OCI-M1 (cell line): ENCODE measurements at places on chromosomes 13 and 19.

- DNase-seq, result peak; percentile 26
Observed at GRCh38 chr13:69585656-69586055, 522.0 kb upstream of the ATXN8OS start.

DNA sequence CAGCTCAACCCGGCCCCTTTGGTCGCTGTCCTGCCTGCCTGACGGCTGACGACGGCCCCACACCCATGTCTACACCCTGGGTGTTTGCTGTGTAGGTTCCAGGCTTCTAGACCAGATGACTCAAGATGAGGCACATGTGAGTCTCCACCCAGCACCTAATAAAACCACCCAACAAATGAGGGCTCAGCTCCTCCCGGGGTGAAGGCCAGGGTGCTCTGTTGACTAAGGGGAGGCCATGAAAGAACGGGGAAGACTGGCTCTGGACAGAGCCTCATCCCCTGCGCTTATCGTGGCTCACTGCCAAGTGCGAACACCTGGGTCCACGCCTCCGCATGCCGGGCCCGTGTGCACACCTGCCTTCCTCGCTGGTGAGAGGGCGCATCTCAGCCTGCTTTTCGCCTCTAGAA lies 39.6 kb downstream of the COL4A2 start:
- DNase-seq, result no peak

DNA sequence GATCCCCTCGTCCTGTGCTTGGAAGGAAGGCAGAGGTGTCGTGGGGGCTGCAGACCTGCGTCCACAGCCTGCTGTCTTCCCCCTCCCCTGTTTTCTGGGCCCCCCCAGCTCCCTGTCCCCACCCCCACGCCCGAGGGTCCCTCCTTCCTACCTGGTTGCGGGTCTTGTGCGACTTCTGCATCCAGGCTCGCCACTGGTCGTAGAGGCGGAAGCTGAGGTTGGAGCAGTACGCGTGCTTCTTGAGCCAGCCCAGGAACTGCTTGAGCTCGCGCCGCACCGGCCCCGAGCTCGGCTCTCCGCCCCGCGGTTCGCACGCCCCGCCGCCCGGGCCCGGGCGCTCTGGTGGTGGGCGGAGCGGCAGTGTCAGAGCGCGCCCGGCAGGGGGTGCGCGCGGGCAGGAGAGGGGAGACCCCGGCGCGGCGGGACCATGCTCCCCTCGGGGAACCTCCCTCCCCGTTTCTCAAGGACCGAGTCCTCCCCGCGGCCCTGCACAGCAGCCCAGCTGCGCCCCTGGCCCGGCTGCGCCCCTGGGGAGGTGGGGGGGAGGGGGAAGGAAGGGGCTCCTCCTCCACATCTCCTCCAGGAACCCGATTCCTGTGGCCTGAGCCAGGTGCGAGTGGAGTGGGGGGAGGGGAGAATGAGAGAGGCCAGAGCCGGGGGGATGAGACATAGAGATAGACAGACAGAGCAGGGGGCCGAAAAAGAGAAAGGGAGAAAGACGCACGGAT lies 5.7 kb downstream of the REX1BD start:
- peak; percentile 87 for DNase-seq

- DNase-seq, result peak; percentile 76
Observed at GRCh38 chr13:61415058-61415721, 459 bp downstream of the PCDH20 start.

DNA sequence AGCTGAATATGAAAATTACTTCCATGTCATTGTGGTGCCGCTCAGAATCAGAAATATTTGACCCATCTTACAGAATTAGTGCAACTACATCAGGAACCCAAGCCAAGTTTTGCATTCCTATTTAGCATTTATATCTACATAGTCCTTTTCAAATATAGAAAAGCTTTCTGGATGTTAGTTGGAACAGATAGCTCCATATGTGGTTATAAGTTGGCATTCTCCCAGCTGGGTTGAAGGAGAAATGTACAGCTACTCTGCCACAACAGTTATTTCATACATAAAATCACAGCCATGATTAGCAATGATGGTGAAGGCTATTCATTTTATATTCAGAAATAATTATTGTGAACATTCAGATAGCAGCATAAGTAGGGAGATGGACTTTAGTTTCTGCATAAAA lies 28.2 kb downstream of the HPN start:
- DNase-seq, result no peak

DNA sequence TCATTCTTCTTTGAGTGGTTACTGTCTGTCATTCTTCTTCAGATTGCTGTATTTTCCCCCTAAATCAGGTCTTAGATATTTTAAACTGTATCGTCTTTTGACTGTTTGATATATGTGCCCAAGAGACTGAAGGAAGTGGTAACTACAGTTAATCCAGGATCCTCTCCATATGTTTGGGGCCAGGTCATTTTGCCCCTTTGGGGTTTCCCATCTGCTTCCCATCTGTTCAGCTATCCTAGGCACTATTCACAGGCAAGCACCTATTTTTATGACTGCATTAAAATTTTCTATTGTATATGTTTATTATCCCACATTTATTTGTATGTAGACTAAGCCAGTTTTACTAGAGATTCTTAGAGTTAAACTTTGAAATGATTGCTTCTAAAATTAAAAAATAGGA lies 244.2 kb downstream of the PCCA start:
- DNase-seq, result no peak

DNA sequence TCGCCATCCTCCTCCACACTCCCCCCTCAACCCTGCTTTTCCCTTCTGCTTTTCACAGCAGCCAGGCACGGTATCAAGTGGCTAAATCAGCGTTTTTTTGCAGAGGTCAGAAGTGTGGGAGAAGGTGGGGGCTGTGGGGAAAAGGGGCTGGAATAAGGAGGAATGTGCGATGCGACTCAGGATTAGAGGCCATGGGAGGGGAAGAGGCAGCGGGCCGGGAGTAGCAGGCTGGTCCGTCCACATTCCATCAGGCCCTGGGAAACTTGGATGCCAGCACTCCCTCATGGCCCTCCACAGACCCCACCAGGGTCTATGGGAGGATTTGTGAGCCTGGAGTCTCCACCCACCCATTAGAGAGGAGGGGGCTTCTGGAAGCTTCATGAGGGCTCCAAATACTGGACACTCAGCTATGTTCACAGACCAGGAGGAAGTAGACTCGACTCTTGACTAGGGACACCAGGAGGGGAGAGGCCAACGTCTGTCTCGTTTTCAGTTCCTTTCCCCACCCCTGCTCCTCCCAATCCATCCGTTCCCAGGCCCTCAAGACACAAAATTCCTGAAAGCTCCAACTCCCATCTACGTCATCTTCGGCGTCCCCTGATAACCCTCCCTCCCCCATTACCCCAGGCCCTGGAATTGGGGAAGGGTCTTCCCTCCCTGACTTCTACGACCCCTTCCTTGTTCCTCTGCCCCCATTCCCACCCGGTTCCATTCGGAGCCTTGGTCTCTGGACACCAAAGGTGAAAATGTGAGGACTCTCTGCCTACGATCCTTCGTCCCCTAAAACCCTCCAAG lies 3.3 kb upstream of the KCNC3 start:
- DNase-seq, result peak; percentile 12

DNA sequence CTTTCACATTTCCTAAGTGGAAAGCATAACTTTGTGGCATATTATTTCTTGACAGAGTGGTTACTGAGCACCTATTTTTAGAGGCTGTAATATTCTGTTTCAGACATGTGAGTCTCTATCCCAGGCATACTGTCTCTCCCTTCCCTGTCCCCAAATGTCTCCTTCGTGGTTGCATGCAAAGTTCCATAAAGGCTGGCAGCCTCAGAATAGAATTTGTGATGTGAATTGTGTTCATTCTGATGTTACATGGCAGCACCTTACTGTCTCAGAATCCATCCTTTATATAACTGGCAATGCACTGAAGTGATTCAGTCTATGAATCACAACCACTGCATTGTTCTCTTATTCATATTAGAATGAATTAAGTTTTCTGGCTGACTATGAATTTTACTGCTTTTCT lies 89.0 kb upstream of the SLC7A1 start:
- DNase-seq, result no peak

- DNase-seq, result no peak
Observed at GRCh38 chr19:6590827-6591319, at the start of gene CD70. CD70 (minus strand) TSS chr19:6591150; CDS start chr19:6591002, 148 bp downstream.

DNA sequence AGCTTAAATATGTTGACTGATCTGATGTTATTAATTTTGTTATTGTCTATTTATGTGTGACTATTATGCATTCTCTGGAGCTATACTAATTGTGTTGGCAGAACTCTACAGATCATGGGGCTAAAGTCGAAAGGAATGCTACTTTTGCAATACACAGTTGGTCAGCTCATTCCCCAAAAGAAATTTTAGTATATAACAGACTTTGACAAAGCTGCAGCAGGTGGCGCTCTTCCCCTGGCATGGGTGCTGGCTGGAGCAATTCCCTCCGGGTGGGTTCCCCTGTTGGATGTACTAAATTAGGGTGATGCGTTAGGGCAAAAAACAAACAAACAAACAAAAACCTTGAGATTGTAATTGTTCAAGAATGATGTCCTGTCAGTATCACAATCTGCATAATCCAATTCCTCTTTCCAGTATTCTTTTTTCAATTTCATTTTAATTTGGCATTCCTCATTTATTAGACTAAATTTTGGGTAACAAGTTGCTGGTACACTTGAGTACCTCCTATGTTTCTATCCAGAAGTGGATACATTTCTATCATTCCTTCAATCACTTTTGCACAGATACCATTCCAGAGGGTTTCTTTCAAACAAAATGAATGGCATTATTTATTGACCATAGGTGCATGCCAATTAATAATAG lies 322.8 kb upstream of the EDNRB start:
- peak; percentile 79 for DNase-seq

DNA sequence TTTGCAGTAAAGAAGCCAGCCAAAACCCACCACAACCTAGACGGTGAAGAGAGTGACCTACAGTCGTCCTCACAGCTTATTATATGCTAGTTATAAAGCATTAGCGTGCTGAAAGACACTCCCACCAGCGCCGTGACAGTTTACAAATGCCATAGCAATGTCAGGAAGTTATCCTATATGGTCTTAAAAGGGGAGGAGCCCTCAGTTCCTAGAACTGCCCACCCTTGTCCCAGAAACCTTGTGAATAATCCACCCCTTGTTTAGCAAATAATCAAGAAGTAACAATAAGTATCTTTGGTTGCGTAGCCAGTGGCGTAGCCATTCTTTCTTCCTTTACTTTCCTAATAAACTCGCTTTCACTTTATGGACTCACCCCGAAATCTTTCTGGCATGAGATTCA lies 227.9 kb upstream of the ARGLU1 start:
- DNase-seq, result peak; percentile 24

DNA sequence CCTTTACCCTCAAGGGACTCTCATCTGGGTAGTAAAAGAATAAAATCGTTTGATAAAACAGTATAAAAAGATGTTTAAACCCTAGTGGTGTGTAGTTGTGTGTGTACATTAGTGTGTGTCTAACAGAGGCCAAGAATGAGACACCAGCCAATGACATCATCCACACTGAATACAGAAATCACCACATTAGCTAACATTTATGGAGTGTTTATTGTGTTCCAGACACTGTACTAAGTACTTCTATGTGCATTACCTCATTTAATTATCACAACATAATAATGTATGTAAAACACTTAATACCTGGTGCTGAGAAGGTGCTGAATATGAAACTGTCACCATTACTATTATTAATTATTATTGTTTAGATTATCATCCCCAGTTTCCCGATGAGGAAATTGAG lies 49.1 kb upstream of the UQCRFS1 start:
- no peak for DNase-seq

DNA sequence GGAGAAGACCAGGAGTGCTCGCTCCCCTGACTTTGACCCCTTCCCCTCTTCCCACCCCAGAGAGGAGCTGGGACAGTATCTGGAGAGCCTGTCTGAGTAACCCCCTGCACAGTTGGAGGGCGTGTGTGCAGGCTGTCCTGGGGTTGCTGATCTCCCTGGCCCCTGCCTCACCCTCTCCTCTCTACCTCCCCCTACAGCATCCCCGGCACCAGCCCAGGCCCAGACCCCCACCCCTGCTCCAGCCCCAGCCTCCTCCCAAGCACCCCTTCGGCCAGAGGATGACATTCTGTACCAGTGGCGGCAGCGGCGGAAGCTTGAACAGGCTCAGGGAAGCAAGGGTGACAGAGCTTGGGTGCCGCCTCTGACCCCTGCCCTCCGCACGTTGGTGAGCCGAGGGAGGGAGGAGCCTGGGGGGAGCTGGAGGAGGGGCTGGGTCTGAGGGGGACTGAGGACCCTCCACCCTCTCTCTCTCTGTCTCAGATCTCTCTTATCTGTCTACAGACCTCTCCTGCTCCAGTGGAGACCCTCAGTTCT lies 8.7 kb downstream of the PROSER3 start:
- DNase-seq, result no peak

DNA sequence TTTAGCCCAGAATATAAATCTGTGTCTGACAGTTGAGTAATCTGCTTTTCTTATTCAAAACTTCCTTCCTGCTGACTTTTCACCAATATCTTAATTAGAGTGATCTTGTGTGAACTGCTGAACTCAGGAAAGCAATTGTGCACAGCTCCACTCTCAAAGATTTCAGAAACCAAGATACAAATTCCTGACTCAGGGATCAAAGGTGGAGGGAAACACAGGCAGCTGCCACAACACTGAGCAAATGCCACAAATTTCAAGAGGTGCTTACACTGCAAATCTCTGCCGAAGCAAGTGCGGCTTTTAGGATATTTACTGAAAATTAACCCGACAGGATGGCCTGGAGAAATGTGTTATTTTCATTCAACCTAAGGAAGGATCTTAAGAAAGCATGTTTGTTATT lies 111.4 kb downstream of the STOML3 start:
- no peak for DNase-seq

- no peak for DNase-seq
Observed at GRCh38 chr19:11549386-11549953, 9.6 kb downstream of the ELOF1 start.

GRCh38 chr19:33812388-33813330 lies 16.0 kb downstream of the KCTD15 start:
- no peak for DNase-seq

- peak; percentile 37 for DNase-seq
Observed at GRCh38 chr13:19634256-19634740, 839 bp downstream of the MPHOSPH8 start.

GRCh38 chr19:9620842-9621155 lies 233 bp downstream of the ZNF561 start:
- DNase-seq, result no peak

DNA sequence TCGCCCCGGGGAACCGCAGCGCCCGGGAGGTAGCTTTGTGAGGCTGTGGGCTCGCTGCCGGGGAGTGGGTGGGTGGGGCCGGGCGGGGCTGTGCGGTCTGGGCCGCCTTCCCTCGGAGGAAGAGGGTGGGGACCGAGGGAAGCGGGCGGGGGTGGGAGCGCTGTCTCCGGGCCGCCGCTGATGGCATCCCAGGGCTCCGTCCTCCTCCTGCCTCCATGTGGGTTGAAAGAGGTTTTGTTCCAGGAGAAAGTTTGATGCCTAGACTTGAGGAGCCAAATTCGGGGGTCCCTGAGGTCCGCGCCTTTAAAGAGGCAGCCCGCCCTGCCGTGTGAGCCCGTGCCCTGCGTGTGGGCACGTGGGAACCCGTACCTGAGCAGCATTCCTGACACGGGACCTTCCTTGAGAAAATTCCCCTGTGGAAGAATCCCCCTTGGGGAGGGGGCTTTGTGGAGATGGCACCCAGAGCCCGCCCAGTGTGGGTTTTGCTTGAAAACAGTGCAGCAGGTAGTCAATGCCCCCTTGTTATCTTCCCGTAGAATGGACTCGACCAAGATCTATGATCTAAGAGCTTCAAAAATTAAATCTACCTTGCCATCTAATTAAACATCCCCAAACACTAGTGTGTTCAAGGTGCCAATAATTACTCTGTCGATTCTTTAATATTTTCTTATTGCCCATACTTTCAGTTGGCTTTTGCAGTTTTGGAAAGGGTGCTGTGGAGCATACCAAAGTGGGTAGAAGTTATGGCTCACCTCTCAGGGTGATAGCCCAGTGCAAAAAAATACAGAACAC lies 107.8 kb downstream of the RXFP2 start:
- DNase-seq, result no peak

- DNase-seq, result no peak
Observed at GRCh38 chr13:66807251-66807650, 422.9 kb downstream of the PCDH9 start.
